ENCODE measurements at places on chromosomes 4 and X.

DNA sequence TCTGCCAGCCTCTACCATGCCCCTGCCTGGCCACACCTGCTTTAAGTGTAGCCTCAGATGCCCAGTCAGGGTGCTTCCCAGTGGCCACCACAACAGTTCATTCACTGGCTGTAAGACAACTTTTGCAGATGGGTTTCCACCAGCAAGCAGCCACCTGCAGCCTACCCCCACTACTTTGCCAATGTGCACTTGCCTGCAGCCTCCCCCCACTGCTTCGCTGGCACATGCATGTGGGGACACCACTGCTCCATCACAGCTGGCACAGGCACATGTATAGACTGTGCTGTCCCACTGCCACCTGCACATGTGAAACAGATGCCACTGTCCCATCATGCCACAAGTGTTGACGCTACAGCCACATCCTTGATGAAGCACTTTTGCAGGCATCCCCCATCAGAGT, 723.9 kb downstream of the SH3BGRL start:
- DNase-seq = no peak

DNA sequence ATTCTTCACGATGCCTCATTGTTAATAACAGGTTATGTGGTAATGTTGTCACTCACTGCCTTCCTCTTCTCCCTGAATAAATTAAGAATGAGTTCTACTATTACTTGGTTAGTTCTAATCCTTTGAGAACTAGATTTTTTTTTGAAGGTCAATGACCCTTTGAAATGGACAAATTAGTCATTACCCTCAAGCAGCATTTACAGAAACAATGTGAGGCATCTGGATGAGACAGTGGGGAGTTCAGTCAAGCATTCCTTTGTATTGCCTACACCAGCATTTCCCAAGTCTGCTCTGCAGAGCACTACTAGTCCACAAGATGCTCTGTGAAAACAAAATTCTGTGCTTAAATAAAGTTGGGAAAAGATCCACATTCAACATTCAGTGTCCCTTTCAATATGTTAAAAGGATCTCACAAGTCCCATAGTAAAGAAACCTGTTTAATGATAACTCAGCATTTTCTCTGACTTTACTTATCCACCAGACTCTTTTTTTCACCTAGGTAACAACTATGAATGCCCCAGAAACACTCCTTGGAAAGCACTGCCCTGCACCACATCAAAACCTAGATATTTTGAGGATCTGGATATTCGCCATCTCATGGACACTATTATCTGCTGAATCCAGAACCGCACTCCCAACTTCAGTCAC, 60.6 kb downstream of the CHRDL1 start:
- no peak for DNase-seq

- DNase-seq = no peak
These were observed 28.4 kb downstream of the RP2 start for GRCh38 chrX:46865281-46865680.

- no peak for DNase-seq
These were observed 18.8 kb upstream of the MXD4 start for GRCh38 chr4:2280531-2281300.

DNA sequence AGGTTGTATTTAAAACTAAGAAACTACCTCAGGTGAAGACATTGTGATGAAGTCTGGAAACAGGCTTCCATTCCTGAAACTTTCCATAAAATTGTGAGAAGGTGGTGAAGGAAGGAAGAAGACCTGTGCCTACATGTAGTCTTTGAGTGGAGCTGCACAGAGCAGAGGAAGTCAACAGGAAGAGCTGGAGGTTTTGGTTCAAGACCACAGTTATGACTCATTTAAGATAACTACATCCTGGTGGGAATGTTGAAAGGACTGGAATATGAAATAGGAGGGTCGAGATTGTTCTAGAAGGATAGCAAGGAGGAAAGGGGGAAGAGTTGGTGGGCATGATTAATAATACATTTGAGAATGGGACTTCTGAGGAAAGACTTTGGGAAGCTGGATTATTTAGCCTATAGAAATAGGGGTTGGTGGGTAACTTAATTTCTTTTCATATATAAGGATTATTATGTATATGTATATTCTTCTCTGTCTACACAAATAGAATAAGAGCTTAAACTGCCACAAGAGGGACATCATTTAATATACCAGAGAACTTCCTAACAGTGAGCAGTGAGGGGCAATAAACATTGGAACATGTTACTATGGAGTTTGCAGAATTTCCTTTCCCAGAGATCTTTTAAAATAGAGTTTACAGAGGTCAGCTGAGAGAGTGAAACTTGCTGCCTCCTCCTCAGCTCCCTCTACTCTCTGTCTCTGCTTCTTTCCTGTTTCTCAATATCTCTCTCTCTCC, 23.5 kb downstream of the AWAT2 start:
- DNase-seq = no peak

DNA sequence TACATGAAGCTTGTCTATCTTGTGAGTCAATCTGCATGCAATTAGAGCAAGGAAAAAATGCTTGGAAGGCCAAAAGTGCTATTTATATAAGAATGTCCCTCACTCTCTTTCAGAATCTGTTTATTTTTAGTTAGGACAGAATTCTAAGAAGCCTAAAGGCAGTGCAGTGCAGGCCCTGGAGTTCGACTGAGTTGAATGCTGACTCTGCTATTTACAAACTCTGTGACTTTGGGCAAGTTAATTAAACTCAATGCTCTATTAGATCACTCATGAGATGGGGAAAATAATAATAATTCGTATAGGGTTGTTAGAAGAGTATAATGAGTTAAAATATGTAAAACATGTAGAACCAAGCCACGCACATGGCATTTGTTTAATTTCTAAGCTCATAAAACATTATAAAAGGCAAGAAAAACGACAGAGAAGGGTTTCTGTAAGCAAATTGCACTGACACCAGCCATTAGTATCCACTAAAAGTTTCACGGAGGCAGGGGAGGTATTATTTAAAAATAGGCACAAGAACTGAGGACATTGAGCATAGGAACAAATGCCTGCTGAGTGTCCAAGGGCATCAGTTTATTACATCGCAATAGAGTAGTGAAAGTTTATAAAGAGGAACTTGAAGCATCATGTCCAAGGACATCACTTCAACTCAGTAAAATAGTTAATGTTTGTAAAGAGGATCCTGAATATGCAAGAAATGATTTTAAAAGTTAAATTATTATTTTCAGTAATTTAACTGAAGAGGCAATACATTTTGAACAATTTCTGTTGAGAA, 115.0 kb upstream of the INPP4B start:
- DNase-seq = no peak

- DNase-seq = no peak
These were observed 341.7 kb downstream of the PPP3CA start for GRCh38 chr4:101005659-101006058.

DNA sequence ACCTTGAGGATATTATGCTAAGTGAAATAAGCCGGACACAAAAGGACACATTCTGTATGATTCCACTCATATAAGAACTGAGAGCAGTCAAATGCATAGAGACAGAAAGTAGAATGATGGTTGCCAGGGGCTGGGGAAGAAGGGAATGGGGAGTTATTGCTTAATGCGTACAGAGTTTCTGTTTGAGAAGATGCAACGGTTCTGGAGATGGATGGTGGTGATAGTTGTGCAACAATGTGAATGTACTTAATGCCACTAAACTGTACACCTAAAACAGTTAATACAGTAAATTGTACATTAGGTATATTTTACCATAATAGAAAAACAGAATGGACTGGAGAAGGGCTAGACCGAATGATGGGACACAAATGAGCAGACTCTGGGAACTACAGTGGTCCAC, 15.8 kb downstream of the MAOB start:
- no peak for DNase-seq

DNA sequence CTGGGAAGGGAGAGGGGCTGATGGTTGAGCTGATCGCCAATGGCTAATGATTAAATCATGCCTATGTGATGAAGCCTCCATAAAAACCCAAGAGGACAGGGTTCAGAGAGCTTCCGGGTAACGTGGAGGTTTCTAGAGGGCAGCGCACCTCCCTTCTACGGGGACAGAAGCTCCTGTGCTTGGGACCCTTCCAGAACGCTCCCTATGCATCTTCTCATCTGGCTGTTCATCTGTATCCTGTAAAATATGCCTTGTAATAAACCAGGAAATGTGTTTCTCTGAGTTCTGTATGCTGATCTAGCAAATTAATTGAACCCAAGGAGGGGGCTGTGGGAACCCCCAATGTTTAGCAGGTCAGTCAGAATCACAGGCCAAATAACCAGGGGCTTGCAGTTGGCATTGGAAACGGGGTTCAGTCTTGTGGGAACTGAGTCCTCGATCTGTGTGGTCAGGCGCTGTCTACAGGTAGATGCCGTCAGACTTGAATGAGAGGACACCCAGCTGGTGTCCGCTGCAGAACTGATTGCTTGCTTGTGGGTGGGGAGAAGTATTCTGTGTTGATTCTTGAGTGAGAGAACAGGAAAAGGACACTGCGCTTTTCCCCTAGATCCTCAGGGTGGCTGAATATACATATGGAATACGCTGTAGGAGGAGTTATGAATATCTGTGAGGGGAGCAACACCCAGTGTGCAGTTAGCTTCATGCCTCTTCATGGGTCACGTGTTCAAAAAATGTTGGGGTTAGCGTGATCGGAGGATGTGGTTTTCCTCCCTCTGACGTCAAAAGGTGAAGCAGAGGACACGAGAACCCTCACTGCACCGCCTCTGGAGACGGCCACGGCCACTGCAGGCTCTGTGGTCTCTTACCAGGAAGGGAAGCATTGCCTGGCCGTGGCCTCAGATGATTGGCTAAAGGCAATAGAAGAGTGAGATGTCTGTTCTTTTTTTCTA, 29.2 kb downstream of the HTT-AS start:
- DNase-seq = no peak

DNA sequence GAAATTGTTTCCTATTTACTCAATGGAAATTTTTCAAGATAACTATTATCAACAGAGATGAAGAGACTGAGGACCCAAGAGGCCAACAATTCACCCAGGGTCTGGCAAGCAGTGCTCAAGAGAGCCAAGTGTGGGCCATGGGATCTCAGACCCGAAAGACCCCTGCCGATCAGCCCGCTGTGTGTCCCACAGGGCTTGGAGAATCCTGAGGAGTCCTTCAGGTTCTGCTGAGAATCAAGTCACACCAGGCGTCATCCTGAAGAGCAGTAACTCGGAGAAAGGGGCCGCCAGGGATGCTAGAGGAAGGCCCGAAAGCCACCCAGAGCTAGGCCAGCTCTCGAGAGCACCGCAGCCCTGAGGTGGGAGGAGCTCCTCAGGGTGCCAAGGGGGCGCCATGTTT, 48.7 kb downstream of the FGFRL1 start:
- DNase-seq = no peak
